ENCODE measurements at places on chromosomes 2 and 18. TPM values are rescaled to one million over a fixed set of nuclear protein-coding genes. Genes with fewer than 3 reads are reported as not detected.

DNA sequence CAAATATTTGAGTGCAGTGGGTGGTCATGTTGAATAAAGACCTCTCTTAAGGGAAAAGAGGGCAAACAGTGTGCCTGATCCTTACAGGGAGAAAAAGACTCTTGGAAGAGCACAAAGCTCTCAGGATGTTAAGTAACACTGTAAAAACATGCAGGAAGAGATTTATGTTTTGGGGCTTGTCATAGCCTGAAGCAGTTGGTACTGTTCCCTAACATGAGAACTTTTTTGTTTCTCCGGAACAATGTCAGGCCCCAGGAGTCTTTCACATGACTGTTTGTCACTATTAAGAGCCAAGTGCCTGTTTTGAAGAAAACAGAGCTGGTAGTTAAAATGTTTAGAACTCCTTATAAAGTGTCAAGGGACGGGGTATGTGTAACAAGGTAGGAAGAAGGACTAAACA, 83.7 kb upstream of the B3GNT2 start:
- DNase-seq = peak; percentile 82

DNA sequence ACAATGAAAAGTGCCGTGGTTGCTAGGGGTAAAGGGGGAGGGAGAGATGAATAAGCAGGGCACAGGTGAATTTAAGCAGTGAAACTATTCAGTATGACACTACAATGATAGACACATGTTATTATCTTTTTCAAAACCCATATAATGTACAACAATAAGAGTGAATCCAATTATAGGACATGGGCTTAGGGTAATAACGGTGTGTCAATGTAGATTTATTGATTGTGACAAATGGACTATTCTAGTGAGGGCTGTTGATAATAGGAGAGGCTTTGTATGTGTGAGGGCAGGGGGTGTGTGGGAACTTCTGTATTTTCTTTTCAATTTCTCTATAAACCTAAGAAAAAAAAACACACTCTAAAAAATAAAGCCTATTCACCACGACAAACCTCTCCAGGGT, 223.8 kb downstream of the RIT2 start:
- no peak for DNase-seq

DNA sequence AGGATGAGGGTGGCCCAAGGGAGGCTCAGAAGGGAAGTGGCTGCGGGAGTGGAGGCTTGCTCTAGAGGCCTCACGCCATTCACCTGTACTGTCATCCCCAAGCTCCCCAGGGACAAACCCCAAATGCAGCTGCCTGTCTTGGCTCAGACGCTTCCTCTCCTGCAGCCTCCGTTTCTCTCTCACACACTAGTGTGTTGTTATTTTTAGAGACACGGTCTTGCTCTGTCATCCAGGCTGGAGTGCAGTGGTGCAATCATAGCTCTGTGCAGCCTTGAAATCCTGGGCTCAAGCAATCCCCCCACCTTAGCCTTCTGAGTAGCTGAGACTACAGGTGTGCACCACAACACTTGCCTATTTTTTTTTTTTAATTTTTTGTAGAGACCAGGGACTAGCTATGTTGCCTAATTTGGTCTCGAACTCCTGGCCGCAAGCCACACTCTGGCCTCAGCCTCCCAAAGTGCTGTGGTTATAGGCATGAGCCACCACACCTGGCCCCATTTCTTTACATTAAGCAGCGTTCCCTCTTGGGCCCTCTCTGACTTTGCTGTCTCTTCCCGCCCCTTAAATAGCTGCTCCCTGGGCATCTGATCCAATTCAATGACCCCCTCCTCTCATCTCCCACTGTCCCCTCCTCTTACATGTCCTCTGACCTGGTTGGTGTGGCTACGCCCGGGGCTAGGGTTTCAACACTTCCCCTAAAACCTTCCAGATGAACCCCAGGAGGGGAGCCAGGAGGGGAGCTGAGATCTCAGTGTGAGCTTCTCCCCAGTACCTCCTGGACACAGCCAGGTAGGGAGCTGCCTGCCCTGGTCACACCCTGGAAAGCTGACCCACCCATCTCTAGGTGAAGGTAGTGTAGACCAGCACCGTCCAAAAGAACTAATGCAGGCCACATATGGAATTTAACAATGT, 24.0 kb upstream of the LOXHD1 start:
- no peak for DNase-seq

DNA sequence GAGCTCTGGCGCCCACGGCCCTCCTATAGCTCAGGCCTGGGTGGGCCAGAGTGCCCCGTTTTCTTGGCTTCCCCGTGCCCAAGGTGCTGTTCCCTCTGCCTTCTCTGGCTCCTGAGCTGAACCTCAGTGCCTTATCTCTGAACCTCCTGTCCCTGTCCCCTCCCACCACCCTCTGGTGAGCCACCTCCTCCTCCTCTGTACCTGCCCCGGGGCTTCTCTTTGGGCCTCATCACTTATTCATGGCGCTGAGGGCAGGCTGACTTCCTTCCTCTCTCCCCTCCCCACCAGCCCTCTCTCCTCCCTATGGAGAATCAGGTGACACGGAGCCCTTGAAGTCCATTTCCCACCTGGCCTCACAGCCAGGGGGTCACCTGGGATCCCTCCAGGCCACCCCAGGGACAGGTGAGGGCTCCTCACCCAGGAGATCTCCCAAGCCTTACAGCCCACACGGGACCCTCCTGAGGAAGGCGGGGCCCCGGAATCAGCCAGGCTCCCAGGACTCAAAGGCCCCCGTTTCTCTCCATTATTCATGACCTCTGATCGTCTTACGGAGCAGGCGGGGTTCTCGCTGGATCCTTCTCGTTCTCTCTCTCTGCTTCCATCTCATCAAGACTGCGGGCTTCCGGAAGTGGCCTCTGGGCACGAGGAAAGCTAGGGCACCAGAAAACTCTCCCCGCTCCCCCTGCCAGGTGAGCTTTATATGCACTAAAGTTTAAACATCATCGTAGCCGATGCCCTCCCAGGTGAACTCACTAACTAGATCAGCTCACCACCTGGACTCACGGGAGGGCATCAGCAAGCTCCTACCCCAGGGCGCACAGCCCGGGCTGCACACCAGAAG, at the start of gene LOXHD1:
TSS of gene LOXHD1 (minus strand) at position 106 of the 841 bp plus-strand sequence. CDS start 187 bp downstream, outside the sequence.
- no peak for DNase-seq

The DIPK1C gene
- total RNA-seq = not detected

- no peak for DNase-seq
These were observed 63.5 kb upstream of the CNTNAP5 start for GRCh38 chr2:123961576-123961975.

DNA sequence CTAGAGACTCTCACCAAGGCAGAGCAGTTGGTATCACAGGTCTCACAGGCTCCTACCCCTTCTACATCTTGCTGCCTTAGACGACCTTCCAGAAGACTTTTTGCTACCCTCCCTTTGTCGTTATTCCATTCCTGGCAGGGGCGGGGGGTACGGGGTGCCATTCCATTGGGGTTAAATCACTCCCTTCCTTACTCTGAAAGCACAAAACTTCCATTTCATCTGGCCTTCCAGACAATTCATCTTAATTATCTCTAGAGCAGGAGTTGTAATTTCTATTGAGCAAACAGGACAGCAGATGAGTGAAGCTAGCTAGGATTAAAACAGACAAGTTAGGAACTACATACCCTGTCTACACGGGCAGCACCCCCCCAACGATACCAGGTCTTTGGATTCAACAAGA, 276.2 kb upstream of the TANK start:
- no peak for DNase-seq

The LYG1 gene
- 0.32 TPM for total RNA-seq

All from fibroblast of villous mesenchyme (primary cell).